GM18507 (cell line): ENCODE measurements at places on chromosomes 11 and 22.

- no peak for DNase-seq
Observed at GRCh38 chr22:33167998-33168790, 110.0 kb upstream of the SYN3 start.

DNA sequence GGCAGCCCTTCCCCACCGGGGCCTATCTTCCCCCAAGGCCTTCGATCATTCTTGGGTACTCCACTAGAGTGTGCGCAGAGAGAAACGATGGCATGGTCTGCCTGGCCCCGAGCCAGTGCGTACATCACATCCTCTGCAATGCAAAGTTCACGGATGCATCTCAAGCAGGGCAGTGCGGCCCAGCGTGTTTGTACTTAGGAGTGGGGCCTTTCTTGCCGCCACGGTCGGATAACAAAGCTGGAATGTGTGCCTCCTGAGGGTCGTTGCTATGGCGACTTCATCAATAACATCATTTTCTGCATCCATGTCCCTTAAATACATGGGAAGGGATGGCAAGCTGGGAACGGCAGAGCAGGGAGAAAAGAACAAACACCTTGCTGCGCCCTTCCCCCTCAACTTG lies 73.9 kb downstream of the SCUBE1 start:
- no peak for DNase-seq

DNA sequence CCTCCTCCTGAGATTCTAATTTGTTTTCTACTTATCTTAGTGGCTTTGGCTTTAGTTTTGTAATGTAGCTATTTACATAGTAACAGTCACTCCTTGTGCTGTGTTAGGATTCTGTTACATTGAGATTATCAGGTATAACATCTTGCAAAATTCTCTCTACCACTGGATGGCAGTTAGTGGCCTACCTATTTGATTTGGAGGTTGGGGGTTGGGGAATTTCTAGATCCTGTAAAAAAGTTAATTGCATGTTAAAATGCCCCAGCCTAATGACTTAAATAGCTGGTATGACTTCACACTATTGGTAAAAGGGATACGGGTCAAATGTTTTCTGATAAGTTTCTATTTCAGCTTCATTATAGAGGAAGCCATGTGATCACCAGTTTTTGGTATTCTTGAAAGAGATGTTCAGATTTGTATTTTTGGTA lies 2.8 kb downstream of the GRK3 start:
- DNase-seq: no peak

- no peak for DNase-seq
Observed at GRCh38 chr11:13929395-13929891, 33.1 kb upstream of the SPON1 start.

- no peak for DNase-seq
Observed at GRCh38 chr11:40328890-40329614, 1130.4 kb downstream of the LRRC4C start.

DNA sequence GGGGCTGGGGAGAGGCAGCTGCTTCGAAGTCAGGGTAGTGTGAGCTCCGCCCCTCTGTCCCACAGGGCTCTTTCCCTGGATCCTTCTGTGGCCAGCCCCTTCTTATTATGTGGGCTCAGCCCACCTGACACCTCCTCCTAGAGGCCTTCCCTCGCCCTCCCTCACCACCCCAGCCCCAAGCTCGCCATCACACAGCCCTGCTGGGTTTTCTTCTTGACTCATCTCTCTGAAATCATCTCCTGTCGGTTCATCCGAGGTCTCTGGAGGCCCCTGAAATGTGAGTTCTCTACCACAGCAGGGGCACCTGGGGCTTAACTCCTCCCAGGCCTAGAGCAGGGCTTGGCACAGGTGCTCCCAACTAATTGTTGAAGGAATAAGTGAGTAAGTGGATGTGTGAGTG lies 65.2 kb downstream of the CACNA1I start:
- no peak for DNase-seq

DNA sequence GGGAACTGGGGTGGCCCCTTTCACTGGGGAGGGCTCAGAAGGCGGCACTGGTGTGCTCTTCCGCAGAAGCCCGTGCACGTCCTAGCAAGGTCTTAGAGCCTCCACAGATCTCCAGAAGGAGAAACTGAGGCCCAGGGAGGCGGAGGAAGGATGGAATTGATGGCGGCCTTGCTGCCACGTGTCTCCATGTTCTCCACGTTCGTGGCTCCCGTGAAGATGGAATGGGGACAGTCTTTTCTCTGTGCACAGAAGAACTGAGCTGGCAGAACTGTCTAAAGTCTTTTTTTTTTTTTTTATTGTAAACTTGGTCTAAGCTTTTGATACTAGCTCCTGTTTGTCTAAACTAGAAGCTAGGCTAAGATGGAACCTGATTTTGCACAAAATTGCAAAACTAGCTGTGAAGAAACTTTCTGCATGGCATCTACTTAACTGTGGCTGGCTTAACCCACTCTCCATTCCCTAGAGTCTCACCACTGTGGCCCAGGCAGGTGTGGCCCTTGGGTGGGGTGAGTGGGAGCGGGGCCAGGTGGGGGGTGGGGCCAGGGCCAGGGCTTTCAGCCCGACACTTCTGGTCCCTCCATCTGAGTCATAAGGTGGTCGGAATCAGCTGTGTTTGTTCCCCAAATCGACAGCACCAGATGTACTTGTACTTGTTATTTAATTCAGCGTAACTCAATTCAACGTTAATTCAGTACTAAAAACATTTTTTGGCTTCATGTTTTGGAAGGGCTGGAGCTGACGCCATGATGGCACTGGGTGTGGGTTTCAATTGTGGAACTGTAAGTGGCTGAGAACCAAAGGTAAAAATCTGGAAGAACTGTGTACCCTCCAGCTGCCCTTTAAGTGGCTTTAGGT lies 120.7 kb downstream of the MPPED1 start:
- no peak for DNase-seq

DNA sequence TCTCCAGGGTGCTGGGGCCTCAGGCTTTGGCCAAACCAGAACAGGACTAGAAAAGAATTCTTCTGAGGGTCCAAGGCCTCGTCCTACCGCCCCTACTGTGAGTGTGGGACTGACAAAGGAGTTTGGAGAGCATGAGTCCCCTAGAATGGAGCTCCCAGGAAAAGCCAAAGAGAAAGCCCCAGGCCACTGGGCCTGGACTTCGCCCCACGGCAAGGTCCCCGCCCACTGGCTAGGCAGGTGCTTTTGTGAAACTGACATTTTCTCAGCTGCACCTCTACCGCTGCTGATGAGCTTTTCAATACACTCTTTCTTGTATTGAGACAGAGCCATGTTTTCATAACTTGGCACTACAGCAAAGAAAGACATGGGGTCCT lies 9.7 kb upstream of the FGF3 start:
- no peak for DNase-seq

- DNase-seq: no peak
Observed at GRCh38 chr11:43830928-43831440, 49.6 kb upstream of the ALKBH3 start.

DNA sequence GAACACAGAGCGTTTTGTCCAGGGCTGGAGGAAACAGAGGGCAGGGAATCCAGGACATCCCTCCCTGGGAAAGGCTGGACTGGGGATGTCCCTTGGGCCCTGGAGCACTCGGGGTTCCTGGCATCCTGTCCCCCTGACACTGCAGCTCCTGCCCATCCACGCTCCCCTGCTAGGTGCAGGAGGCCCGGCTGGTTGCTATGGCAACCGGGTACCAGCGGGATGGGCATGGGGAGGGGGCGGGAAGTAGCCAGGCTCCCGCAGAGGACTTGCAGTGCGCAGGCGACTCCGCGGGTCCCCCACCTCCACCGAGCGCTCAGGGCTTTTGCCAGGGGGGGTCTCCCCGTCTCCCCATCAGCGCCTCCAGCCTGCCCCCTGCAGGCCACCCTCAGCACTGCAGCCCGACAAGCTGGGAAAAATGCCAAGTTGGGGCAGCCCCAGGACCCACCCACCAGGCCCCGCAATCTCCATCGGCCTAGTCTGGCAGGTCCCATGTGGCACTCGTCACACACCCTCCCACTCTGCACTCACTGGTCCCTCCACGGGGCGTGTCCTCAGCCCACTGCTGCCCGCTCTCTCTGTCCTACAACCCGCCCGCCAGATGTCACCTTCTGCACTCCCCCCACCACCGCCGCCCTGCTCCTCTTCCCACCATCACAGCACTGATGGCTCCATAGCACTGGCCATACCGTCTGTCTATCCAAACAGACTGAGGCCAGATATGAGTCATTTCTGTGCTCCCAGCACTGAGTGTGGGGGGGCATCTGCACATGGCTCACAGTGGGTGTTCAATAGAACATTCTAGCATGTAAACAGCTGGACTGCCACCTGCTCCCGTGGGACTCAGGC lies 31.5 kb downstream of the KIAA0930 start:
- no peak for DNase-seq

DNA sequence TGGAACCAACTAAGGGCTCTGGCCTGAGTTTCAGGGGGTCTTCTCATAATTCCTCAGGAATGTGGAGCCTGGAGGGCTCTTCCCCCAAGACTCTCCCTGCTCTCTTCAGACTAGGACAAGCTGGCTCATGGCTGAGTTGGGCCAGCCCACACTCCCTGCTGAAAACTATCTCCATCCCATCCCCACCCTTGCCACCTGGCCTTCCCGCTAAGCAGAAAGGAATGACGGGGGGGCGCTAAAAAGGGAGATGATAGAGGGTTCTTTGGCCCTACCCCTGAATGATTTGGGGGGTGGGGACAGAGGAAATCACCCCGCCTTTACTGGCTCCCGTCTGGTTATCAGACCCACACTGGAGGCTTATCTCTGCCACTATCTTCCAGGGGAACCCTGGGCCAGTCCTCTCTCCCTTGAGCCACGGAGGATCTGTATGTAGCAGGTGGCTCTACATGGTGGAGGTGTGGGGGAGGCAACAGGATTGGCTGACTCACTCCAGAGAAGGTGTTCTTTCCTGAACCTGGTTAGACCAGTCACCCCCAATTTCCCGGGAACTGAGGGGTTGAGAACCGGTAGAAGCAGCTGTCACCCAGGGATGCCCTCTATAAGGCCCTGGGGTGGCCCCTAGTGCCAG lies 5.7 kb downstream of the SMTN start:
- no peak for DNase-seq

- no peak for DNase-seq
Observed at GRCh38 chr22:39364714-39365491, 15.1 kb downstream of the SYNGR1 start.

DNA sequence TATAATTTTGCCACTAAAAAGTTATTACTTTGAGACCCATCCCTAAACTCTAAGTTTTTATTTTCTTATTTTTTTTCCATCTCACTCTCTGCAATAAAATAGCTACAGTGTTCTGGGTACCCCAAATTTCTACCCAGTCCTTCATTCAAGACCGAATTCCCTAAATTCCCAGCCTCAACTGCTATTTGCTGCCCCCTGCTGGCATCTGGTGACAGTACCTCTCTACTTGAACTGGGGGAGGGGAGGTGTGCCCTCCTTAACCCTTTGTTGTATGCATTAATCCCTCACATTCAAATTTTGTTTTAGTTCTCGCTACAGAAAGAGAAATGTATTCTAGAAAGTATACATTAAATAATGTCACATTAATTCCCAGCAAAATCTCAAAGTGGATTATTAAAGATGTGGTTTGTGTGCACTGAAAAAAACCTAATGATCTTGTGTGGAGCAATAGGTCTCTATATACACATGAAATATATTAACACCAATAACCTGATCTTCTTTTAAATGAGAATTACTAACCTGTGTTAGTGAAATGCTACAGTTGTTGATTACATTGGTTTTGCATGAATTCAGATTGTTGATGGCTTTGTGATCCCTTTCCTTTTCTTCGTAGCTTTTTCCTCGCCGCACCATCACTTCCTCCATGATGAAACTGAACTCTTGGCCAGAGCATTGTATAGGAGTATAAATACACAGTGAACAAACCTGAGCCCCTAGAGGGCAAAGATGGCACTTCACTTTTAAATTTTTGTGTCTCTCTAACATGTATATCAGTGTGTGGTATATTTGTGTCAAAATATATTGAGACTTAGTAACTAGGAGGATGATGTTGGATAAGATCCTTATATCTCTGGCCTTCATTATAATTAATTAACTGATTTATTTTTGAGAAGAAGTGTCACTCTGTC lies 590.0 kb downstream of the METTL15 start:
- no peak for DNase-seq

DNA sequence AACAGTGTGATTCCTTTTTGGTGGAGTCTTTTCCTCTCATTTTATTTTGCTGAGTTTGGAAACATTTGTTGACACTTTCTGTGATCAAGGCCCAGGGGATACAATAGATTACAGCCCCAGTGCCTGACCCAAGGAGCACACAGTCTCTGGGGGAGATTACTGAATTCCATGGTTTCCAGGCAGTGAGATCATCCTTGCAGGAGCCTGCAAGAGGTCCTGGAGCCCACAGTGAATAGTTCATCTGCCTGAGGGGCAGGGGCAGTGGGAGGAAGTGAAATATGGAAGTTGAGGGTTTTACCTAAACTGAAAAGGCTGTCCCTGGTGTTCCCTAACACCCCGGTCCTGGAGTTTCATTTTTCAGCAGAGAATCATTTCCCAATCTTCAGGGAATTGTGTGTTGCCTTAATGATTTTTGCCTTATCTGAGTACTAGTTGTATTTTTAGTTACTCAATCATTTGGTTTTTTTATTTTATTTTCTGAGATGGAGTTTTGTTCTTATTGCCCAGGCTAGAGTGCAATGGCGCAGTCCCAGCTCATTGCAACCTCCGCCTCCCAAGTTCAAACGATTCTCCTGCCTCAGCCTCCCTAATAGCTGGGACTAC lies 7.7 kb downstream of the CCS start:
- no peak for DNase-seq

DNA sequence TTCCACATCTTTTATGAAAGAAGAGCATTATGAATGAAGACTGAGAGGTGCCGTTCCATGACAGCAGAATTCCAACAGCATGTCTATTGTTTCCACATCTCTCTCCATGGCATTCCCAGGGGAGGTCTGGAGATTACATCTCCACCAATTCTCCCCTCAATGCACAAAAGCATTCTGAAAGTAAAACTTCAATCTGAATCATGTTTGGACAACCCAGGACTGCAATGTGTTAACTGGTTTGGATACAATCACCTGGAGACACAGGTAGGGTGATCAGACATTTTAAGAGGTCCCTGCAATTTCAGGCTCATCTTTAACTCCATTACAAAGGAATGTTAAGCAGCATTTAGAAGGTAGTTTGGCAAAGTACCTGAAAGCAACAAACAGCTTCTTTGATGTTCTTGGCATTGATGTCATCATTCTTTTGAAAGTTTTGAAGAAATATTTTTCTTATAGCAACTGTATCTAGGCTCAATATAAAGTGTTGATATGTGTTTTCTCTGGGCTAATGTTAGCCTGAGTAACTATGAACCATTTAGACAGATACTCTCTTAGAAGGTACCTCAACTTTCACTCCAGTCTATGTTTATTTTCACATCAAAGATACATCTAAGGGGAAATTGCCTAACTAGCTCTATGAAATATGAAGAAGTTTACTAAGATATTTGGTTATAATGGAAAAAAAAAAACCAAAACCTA lies 181.4 kb upstream of the MTMR2 start:
- no peak for DNase-seq

- DNase-seq: no peak
Observed at GRCh38 chr22:28943501-28943879, 60.1 kb downstream of the ZNRF3 start.
